ENCODE measurements at places on chromosomes 4 and X.

DNA sequence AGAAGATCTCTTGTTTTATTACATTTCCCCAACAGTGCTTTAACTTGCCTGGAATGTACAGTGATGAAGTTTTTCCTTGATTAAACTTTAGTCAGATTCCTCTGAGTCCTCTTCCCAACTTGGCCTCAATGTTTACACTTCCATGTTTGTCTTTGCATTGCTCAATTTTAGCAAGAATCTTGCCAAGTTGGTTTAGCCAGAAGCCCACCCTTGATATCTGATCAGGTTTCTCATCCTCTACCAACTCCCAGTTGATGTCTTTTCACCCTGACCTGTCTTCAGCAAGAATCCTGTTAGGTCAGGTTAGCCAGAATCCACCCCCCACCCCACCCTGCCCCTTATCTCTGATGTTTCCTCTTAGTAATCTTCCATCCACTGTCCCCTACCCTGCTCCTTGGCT is 120.9 kb downstream of the MBNL3 start:
- no peak for DNase-seq
- no peaks in the 10 kb centered on the region for H3K27me3 ChIP-seq
- no peak overlapping the region for H3K4me3 ChIP-seq
- no peaks in the 10 kb centered on the region for H3K36me3 ChIP-seq

GRCh38 chr4:19178835-19179234 is 1072.9 kb upstream of the SLIT2 start:
- no peaks in the 10 kb centered on the region for H3K4me1 ChIP-seq
- no peaks in the 10 kb centered on the region for H3K27me3 ChIP-seq
- no peak for DNase-seq
- H3K36me3 ChIP-seq = no peaks in the 10 kb centered on the region
- no peak overlapping the region for H3K4me3 ChIP-seq
- no peak overlapping the region for H3K27ac ChIP-seq

DNA sequence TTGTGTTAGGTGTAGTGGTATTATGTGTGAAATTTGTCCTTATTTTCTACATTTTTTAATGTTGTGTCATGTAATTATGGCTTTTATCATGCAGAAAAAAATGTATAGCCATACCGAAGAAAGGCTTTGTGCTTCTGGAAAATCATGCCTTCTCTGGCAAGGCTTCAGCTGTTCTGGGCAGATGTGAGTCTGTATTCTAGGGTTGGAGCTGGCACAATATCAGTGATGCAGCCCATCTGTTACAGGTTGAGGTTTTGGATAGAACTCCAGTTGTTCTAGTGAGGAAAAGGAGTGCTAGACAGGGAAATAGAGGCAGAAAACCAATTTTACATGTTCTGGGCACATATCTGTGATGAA is 44.8 kb upstream of the PRSS12 start:
- H3K27ac ChIP-seq = no peak overlapping the region
- peaks cover 36% of the 10 kb centered on the region for H3K27me3 ChIP-seq
- no peak for DNase-seq
- H3K4me3 ChIP-seq = no peak overlapping the region
- H3K36me3 ChIP-seq = peaks cover 3% of the 10 kb centered on the region

DNA sequence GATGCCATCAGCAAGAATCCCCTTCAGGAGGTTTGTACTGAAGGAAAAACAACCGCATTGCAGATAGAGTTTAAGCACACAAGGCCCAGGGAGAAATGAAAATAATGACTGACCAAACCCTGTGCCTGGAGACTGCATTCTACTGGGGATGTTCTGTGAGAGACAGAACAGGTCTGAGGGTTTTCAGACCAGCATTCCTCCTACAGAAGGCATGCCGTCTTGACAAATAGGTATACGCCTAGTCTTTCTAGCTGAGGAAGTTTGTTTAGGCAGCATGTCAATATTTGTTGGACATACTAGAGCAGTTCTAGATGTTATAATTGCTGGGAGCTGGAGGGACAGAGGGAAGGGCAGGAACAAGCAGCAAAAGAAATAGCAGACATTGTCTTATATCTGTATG is 68.4 kb upstream of the SCOC start:
- H3K36me3 ChIP-seq = peaks cover 2% of the 10 kb centered on the region
- H3K4me1 ChIP-seq = no peaks in the 10 kb centered on the region
- no peak overlapping the region for H3K4me3 ChIP-seq
- DNase-seq = no peak

DNA sequence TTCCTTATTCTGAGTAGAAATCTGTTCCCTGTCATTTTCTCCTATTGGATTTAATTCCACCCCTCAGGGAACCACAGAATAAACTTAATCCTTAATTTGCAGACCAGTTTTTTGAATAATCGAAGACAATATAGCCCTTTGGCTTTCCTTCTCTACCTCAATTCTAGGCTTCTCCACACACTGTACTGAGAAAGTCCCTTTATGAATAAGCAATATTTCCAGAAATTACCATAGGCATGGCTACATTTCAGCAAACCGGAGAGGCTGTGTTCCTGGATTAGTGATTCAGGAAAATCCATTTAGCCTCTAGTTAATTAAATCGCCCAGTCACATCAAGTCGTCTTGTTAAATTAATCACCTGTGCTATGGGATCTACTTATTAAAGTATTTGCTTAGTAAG is 125.1 kb downstream of the ANAPC4 start:
- H3K27ac ChIP-seq = no peak overlapping the region
- no peaks in the 10 kb centered on the region for H3K36me3 ChIP-seq
- H3K27me3 ChIP-seq = peaks cover 13% of the 10 kb centered on the region
- DNase-seq = no peak
- H3K4me3 ChIP-seq = no peak overlapping the region
- H3K4me1 ChIP-seq = no peaks in the 10 kb centered on the region

- no peak for DNase-seq
- H3K27ac ChIP-seq = no peak overlapping the region
- no peaks in the 10 kb centered on the region for H3K4me1 ChIP-seq
- no peaks in the 10 kb centered on the region for H3K27me3 ChIP-seq
- H3K4me3 ChIP-seq = no peak overlapping the region
- no peaks in the 10 kb centered on the region for H3K36me3 ChIP-seq
Measured at GRCh38 chr4:11105715-11106114, 323.0 kb downstream of the HS3ST1 start.

GRCh38 chr4:81796790-81797528 is 325.3 kb upstream of the RASGEF1B start:
- H3K36me3 ChIP-seq = no peaks in the 10 kb centered on the region
- H3K4me3 ChIP-seq = no peak overlapping the region
- H3K27me3 ChIP-seq = peaks cover 5% of the 10 kb centered on the region
- DNase-seq = no peak
- H3K27ac ChIP-seq = no peak overlapping the region

DNA sequence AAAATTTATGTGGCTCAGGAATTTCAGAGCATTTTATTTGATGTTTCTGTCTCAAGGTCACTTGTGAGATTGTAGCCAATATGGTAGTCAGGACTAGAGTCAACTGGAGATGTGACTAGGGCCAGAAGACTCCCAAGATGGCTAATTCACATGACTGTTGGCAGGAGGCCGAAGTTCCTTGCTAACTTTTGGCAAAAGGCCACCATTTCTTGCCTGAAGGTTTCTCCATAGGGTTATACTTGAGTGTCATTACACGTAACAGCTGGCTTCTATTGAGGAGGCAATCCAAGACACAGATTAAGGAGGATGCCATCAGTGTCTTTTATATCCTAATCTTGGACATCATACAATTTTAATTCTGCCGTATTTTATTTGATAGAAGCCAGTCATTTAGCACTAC is 162.3 kb upstream of the MAOA start:
- no peak for DNase-seq
- no peak overlapping the region for H3K27ac ChIP-seq
- no peak overlapping the region for H3K4me3 ChIP-seq
- H3K36me3 ChIP-seq = peaks cover 4% of the 10 kb centered on the region
- no peaks in the 10 kb centered on the region for H3K27me3 ChIP-seq

DNA sequence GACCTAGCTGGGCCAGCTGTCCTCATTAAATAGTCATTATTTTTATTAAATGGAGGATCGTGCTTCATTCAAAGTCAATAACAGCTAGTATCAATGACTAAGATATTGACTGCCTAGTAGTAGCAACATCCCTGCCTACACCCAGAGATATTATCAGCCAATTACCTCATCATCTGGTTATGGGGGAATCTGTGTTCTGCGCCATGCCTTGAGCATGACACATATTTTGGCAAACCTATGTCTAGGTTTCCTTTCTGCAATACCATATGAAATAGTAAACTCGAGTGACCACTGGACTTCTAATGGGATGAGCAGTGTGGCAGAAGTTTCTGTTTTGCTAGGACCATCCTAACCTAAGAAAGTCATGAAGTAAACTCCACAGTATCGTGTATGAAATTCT is 50.0 kb upstream of the AADAT start:
- H3K36me3 ChIP-seq = no peaks in the 10 kb centered on the region
- DNase-seq = no peak
- peaks cover 19% of the 10 kb centered on the region for H3K27me3 ChIP-seq
- H3K4me1 ChIP-seq = peaks cover 7% of the 10 kb centered on the region
- no peak overlapping the region for H3K27ac ChIP-seq
- no peak overlapping the region for H3K4me3 ChIP-seq

DNA sequence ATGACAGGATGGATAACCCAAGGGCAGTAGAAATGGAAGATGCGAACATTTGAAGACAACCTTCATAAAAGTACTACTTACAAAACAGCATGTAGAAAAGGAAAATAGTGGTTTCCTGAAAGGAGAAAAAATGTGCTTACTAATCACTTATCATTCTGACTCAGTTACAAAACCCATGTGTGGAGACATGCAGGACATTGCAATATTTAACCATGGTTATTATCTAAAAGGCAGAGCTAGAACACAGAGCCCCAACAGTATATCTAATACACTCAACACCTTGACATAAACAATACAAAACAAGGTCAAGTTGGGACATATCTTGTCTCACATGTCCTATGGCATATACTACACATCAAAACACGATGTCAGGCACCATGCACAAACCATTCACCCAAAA is 55.9 kb downstream of the EIF4E start:
- DNase-seq = no peak
- H3K27me3 ChIP-seq = no peaks in the 10 kb centered on the region
- H3K36me3 ChIP-seq = no peaks in the 10 kb centered on the region
- H3K4me3 ChIP-seq = no peak overlapping the region
- H3K4me1 ChIP-seq = peaks cover 3% of the 10 kb centered on the region

- no peak overlapping the region for H3K27ac ChIP-seq
- DNase-seq = no peak
- no peaks in the 10 kb centered on the region for H3K36me3 ChIP-seq
- H3K27me3 ChIP-seq = peaks cover 6% of the 10 kb centered on the region
- no peaks in the 10 kb centered on the region for H3K4me1 ChIP-seq
Measured at GRCh38 chr4:145446184-145446583, 35.5 kb upstream of the SMAD1 start.

- no peak for DNase-seq
- peak overlapping the region; percentile 45 for H3K27ac ChIP-seq
- no peaks in the 10 kb centered on the region for H3K36me3 ChIP-seq
Measured at GRCh38 chr4:26273616-26273980, 47.2 kb upstream of the RBPJ start.

DNA sequence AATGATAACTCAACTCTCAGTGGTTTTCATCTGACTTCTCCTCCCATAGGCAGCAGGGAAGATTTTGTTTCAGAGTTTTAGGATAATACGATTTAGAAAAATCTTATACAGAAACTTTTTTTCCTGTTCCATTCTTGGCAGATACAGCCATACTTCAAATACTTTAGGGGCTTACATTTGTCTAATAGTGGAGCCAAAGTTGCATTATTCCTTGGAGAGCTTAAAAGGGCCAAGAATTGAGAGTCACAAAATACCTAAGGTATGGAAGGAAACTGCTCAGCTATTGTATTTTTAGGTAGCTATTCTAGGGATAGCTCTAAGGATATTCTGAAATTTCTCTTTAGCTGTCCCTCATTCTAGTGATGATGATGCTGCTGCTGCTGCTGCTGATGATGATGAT is 132.9 kb upstream of the PTCHD1 start:
- no peak for DNase-seq
- no peaks in the 10 kb centered on the region for H3K27me3 ChIP-seq
- no peak overlapping the region for H3K4me3 ChIP-seq
- H3K36me3 ChIP-seq = peaks cover 2% of the 10 kb centered on the region
- no peaks in the 10 kb centered on the region for H3K4me1 ChIP-seq

- H3K4me1 ChIP-seq = peaks cover 2% of the 10 kb centered on the region
- peaks cover 14% of the 10 kb centered on the region for H3K27me3 ChIP-seq
- H3K4me3 ChIP-seq = no peak overlapping the region
- peaks cover 2% of the 10 kb centered on the region for H3K36me3 ChIP-seq
Measured at GRCh38 chr4:55242506-55242905, 103.5 kb upstream of the SRD5A3 start.

GRCh38 chrX:19543951-19544381 is 28.7 kb upstream of the MAP3K15 start:
- no peak for DNase-seq
- peak overlapping the region; percentile 45 for H3K4me3 ChIP-seq
- peaks cover 28% of the 10 kb centered on the region for H3K4me1 ChIP-seq

GRCh38 chr4:119299260-119299671 is 22.7 kb downstream of the FABP2 start:
- no peak for DNase-seq
- peak overlapping the region; percentile 100 for H3K27ac ChIP-seq
- H3K4me3 ChIP-seq = peak overlapping the region; percentile 98
- H3K4me1 ChIP-seq = peaks cover 31% of the 10 kb centered on the region

DNA sequence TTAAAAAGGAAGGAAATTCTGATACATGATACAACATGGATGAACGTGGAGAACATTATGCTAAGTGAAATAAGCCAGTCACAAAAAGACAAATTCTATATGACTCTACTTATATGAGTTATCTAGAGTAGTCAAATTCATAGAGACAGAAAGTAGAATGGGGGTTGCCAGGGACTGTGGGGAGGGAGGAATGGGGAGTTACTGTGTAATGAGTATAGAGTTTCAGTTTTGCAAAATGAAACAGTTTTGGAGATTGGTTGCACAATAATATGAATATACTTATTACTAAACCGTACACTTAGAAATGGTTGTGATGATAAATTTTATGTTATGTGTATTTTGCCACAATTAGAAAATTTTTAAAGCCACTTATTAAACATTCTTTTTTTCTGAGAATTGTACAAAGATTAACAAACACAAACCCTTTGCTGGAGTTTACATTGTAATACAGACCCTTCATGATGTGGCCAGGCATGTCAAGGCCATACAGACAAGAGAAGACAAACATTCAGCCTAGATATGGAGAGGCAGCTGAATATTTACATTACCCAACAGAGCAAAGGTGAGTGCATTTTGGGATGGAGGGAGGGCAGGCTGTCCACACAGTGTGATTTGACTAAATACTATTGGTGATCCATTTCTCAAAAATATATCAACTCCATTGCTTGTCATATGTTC is 21.2 kb upstream of the GPC3 start:
- DNase-seq = no peak
- H3K4me1 ChIP-seq = no peaks in the 10 kb centered on the region
- H3K4me3 ChIP-seq = no peak overlapping the region
- no peak overlapping the region for H3K27ac ChIP-seq
- H3K36me3 ChIP-seq = no peaks in the 10 kb centered on the region
- peaks cover 7% of the 10 kb centered on the region for H3K27me3 ChIP-seq

DNA sequence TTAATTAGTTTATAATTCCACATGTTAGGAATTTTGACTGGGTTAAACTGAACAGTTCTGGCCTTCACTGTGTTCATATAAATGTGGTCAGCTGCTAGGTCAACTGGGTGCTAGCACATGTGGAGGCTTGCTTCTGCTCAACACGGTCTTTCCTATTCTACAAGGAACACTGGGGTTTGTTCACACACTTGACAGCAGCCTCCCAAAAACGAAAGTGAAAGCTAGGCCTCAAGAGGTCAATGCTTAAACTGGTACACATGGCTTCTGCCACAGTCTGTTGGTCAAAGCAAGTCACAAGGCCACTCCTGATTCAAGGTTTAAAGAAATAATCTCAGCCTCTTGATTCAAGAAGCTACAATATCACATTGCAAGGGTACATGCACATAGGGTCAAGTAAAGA is 126.5 kb downstream of the QDPR start:
- DNase-seq = no peak
- peaks cover 5% of the 10 kb centered on the region for H3K27me3 ChIP-seq
- H3K36me3 ChIP-seq = no peaks in the 10 kb centered on the region
- no peak overlapping the region for H3K27ac ChIP-seq
